ENCODE measurements at places on chromosomes 4 and X. TPM values are rescaled to one million over a fixed set of nuclear protein-coding genes. Genes with fewer than 3 reads are reported as not detected.

- no peak for DNase-seq
Measured at GRCh38 chr4:36332782-36333131, 51.3 kb downstream of the DTHD1 start.

DNA sequence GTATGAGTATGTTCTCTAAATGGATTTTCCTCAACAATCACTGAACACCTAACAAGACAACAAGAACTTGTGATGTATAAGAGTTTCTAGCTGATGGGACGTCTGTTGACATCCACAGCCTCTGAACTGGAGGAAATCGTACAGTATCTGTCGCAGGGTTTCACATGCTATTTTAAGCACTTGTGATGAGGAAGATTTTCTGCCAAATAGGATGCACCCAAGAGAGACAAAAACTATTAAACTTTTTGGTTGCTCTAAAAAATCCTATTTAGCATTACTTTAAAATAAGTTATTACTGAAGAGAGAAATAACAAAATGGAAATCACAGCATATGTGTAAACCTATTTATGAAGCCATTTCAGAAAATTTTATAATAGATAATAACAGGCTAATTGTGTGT, 356.1 kb upstream of the SLC7A11 start:
- DNase-seq = no peak

DNA sequence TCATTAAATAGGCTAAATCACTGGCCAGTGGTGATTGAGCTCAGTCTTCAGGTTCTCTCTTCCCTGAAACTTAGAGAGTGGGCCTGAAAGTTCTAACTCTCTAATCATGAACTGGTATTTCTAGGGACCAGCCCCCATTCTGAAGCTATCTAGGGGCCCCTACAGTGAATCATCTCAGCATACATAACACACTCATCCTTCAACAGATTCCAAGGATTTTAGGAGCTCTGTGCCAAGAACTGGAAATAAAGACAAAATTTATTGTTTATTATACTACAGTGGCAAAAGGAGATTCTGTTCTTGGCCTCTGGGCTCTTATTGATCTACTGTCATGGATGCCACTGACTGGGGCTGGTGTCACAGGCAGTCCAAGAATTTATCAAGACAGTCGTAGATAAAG, 263.8 kb upstream of the IGFBP7 start:
- DNase-seq = no peak

DNA sequence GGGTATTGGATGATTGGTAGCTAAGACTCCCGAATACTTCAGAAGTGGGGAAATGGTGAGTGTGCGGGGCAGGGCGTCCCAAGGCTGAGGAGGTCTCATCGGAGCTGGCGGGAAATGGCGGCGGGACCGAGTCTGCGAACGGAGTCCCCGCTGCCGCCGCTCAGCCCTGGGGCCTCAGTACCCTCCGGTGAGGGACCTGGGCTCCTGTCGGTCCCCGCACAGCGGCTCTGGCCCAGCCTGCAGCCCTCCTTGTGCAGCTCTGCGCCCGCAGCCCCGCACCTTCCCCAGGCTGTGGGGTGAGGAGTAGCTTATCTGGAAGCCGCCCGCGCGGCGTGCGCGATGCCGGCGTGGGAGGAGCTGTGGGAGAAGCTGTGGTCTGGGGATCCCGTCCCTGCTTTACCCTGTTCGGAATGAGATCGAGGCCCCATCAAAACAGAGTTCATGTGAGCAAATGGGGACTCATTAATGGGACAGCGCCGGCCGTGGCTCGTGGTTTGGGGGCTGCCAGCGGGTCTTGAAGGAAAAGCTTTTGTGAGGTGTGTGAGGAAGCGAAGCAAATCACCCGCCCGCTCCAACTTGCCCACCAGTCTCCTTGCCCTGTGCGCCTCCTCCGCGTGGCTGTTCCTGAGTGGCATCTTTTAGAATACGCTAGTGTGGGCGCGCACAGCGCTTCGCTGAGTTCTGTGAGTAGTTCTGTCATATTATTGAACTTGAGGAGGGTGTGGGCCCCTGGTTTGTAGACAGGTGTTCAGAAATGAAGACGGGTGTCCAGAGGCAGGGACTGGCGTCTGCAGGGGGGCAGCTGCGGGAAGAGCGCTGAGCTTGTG, 531 bp downstream of the ZNF141 start:
- DNase-seq = peak; percentile 40

DNA sequence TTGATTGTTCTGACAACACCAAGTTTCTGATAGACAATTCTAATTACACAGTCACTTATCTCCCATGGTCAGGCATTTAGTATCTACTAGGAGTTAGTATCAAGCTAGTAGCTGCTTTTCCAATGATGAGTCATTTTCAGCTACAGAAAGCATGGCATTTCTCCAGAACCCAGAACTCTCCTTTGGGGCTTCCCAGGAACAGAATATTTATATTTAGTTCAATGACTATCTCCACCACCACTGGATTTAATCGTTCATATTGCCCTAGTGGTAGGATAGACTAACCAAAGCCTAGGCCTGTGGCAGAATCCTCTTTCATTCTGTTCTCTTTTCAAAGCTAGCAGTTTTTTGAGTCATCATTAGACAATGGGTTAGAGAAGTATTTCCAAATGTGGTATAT, 569.4 kb downstream of the GABRG1 start:
- DNase-seq = no peak

- no peak for DNase-seq
Measured at GRCh38 chrX:30008031-30008430, 207.3 kb upstream of the MAGEB2 start.

DNA sequence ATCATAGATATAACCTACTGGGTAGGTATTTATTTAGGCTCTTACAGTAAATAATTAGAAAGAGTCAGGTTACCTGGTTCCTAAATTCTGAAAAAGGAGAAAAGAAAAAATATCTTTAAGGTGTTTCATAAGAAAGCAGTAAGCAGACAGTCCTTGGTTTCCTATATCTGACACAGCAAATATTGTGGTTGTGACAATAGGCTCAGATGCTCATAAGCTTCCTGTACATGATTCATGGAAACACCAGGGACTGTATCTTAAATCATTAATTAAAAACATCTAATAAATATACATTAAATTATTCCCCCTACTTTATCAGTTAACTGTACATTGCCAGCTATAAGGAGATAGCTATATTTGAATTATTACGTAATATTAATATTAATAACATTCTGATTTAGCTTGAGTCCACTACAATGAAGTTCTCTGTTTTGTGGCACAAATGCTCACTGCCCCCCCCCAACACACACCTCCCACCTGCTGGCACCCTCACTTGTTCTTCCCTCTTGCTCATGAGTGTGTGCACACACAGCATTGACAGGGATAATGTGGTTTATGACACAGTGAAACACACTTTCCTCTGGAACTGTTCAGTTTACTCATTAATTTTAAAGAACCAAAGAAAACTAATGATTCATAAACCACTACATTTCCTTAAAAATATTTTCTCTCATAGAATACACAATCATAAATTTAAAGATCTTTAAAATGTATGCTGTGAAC, 187.4 kb downstream of the NR3C2 start:
- DNase-seq = no peak

GRCh38 chr4:148834804-148835631, 392.8 kb upstream of the NR3C2 start:
- no peak for DNase-seq

DNA sequence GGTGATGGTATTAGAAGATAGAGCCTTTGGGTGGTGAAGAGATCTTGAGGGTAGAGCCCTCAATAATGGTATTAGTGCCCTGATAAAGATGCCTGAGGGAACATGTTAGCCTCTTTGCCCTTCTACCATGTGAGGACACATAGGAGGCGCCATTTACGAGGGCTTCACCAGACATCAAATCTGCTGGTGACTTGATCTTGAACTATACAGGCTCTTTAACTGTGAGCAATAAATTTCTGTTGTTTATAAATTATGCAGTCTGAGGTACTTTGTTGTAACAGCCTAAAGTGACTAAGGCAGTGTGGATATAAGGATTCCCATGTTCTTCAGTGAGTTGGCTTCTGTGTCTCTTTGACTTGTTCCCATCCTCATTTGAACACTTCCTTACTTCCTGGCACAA, 11.8 kb downstream of the MOB1B start:
- DNase-seq = no peak

- no peak for DNase-seq
Measured at GRCh38 chr4:85808864-85809263, 333.9 kb downstream of the ARHGAP24 start.

- no peak for DNase-seq
Measured at GRCh38 chrX:136195247-136195646, 47.9 kb downstream of the FHL1 start.

GRCh38 chr4:158166701-158167100, 6.1 kb downstream of the GASK1B start:
- DNase-seq = no peak

- no peak for DNase-seq
Measured at GRCh38 chrX:111127038-111127437, 31.0 kb downstream of the PAK3 start.

GRCh38 chr4:3638080-3638795, 106.0 kb upstream of the LRPAP1 start:
- DNase-seq = no peak

DNA sequence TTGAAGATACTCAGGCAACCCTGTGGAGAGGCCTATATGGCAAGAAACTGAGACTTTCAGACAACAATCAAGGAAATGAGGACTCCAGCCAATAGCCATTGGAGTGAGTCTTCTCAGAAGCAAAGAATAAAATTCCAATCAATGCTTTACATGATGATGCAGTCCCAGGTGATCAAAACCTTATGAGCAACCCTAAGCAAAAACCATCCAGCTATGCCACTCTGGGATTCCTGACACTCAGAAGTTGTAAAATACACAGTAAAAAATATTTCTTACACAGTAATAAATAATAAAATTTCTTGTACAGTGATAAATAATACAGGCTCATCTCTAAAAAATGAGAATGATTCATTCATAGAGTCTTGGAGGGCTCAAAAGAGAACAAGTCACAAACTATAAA, 150.6 kb downstream of the IL15 start:
- no peak for DNase-seq

DNA sequence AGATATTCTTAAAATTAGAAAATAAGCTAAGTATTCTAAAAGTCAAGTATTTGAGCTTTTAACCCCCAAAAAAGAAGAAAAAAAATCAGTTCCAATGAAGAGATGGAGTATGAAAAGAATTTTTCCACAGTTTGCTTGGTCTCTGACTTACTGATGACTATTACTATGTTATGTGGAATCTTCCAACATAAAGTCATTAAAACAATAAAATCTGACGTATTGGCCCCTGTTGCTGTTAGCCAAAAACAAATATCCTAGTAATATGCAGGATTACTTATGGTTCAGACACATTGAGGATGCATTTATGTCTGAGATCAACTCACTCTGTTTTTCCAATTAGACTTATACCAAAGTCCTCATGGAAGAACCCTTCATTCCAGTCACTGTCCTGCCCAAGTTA, 517.2 kb upstream of the ADGRL3 start:
- DNase-seq = no peak

- no peak for DNase-seq
Measured at GRCh38 chr4:100056701-100057100, 106.6 kb upstream of the H2AZ1 start.

- no peak for DNase-seq
Measured at GRCh38 chr4:167419468-167420140, 185.3 kb upstream of the SPOCK3 start.

DNA sequence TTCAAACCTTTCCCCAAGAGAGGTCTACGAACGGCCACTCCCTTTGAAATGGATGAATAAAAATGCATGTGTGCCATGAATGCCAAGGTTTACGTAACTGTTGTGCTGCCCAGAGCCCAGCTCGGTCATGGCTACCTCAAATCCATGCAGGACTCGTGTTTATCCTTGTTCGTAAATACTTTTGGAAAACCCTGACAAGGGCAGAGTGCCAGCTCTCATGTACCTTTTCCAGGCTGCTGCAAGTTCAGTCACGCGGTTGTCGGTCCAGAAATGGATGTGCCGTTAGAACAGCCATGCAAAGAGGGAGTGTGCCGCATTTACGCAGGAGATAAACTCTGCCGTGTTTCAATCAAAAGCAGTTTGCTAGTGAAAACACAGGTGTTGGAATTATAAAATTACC, 123.4 kb downstream of the AMELX start:
- DNase-seq = no peak

GRCh38 chr4:17494258-17495190, 17.4 kb downstream of the QDPR start:
- DNase-seq = no peak

GRCh38 chr4:33722800-33723516, 2521.4 kb downstream of the ARAP2 start:
- DNase-seq = no peak

DNA sequence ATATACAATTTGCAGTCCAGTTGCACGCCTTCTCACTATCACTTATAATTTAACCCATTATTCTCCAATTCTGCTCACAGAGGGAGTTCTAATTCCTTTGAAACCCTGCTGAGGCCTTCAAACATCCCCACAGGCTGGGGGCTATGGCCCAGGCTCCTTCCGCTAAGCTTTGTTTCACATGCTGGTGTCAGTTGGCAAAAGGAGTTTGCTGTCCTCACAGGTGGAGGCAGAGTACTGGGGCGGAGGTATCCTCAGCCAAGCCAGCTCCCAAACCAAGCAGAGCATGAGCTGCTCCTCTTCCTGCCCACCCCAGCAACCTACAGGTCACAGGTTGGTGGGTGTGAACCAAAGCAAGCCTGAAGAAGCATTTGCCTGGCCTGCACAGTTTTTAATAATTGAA, 21.5 kb downstream of the BTC start:
- no peak for DNase-seq

- DNase-seq = no peak
Measured at GRCh38 chr4:3747581-3747904, 18.6 kb upstream of the ADRA2C start.

GRCh38 chr4:22524895-22525294, 9.0 kb upstream of the ADGRA3 start:
- DNase-seq = no peak

- DNase-seq = no peak
Measured at GRCh38 chr4:35151816-35152572, 1092.3 kb downstream of the ARAP2 start.

The MFSD8 gene
- total RNA-seq = 18.7 TPM

The LAGE3 gene
- total RNA-seq = 63.2 TPM

The COX7B2 gene
- total RNA-seq = not detected

The TMEM144 gene
- total RNA-seq = not detected

The AGTR2 gene
- not detected for total RNA-seq

The HHIP gene
- total RNA-seq = not detected

The F9 gene
- total RNA-seq = not detected

The FGFR3 gene
- total RNA-seq = 0.39 TPM

The CFAP99 gene
- not detected for total RNA-seq

The RHOXF2 gene
- not detected for total RNA-seq

The VSIG4 gene
- not detected for total RNA-seq

The ATG4A gene
- 9.8 TPM for total RNA-seq

The SLC30A9 gene
- total RNA-seq = 43.2 TPM

All from activated T-helper 1 cell treated with anti-CD3 and anti-CD28 coated beads, Interleukin-12 subunit alpha, Interleukin-12 subunit beta, Interleukin-2, Interleukin-4 antibody, amounts not matched to agents 30 ng/mL and 10 ng/mL and 1 ng/mL, durations not matched to agents 14 hours and 24 hours and 36 hours (primary cell).